AG10803 (cell line): ENCODE measurements at places on chromosomes 16 and 17.

GRCh38 chr17:28756049-28756804 lies 12.4 kb downstream of the TRAF4 start:
- DNase-seq, result no peak

GRCh38 chr17:57154921-57155320 lies 69.9 kb downstream of the AKAP1 start:
- no peak for DNase-seq

GRCh38 chr16:720447-720989 lies 428 bp upstream of the ANTKMT start:
- peak; percentile 59 for DNase-seq

- DNase-seq, result peak; percentile 71
Observed at GRCh38 chr17:81967533-81968395, 6.8 kb upstream of the NOTUM start.

DNA sequence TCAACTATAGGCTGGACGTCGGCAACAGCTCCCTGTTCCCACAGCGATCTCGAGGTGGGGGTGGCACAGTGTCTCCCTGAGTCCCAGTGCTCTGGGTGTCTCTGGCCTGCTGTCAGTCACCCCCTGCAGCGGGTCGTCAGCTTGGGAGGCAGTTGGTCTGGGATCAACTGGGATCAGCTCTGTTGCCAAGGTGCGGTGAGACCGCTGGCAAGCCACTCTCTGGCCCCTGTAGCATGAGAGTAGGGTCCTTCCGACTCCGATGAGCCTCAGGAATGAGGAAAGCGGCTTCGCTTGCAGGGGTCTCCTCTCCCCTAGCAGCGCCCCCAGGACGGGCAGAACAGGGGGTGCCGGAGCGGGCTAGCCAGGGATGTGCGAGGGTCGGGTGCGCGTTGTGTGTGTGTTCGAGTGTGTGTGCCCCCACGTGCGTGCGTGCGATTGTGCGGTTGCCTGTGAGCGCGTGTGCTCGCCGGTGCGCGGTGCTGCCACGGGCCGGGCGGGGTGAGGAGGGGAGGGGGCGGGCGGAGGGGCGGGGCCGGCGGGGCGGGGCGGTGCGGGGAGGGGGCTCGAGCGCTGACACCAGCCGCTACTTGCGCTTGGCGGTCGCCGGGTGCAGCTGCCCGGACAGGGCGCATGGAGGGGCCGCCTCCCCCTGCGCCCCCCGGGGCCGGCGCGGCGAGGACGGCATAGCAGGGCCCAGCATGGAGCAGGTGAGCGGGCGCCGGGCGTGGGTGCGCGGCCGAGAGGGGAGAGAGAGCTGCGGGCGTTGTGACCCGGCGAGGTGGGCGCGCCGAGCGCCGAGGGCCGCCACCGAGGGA lies 9.4 kb upstream of the ARHGAP23 start:
- no peak for DNase-seq

GRCh38 chr16:30802936-30803335 lies 15.9 kb upstream of the ZNF629 start:
- no peak for DNase-seq

DNA sequence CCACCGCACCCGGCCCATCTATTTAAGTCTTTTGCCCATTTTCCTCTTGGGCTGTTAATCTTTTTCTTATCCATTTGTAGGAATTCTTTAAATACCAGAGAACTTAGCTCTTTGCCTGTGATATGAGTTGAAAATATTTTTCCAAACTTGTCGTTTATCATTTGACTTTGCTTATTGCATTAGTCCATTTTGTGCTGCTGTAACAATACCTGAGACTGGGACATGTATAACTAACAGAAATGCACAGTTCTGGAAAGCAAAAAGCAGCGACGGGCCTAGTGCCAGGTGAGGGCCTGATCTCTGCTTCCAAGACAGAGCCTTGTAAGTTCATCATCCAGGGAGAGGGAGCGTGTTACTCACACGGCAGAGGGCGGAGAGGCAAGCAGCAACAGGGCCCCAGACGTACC lies 25.6 kb upstream of the BHLHA9 start:
- no peak for DNase-seq

DNA sequence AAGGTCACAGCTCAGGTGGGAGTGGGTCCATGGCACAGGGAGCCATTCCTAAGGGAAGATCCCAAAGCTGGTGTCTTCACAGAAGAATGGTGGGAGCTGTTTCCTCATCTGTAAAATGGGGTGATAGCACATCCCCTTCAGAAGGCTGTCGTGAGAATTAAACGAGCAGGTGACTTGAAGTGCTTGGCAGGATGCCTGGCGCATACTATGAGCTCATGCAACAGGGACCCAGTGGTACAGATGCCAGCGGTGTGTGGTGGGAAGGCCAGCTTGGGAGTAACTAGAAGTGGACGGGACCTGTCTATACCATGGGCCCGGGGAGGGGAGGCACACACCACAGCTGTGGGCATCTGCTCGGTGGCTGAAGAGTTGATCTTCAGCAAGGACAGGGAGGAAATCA lies 189.3 kb upstream of the TNRC6C start:
- peak; percentile 11 for DNase-seq

- DNase-seq, result no peak
Observed at GRCh38 chr16:66378741-66379570, 12.5 kb downstream of the CDH5 start.

- DNase-seq, result no peak
Observed at GRCh38 chr17:16569358-16569712, 331 bp upstream of the ZNF287 start.

DNA sequence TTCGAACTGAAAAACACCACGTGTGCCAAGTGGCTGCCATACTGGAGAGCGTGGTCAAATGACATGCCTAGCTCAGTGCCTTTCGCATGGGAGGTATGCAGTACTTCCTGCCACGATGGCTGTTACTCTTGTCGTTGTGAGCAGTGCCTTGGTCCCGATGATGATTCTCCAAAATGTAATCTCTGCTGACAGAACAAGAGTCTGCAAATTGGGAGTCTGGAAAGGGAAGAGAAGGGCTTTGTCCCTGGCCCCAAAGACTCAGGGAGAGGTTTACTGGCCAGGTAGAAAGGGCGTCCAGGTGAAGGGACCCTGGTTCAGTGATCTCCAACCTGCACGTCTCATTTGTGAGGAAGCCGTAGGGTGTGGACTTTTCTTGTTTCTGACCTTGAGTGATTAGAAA lies 336.6 kb downstream of the WWOX start:
- no peak for DNase-seq

DNA sequence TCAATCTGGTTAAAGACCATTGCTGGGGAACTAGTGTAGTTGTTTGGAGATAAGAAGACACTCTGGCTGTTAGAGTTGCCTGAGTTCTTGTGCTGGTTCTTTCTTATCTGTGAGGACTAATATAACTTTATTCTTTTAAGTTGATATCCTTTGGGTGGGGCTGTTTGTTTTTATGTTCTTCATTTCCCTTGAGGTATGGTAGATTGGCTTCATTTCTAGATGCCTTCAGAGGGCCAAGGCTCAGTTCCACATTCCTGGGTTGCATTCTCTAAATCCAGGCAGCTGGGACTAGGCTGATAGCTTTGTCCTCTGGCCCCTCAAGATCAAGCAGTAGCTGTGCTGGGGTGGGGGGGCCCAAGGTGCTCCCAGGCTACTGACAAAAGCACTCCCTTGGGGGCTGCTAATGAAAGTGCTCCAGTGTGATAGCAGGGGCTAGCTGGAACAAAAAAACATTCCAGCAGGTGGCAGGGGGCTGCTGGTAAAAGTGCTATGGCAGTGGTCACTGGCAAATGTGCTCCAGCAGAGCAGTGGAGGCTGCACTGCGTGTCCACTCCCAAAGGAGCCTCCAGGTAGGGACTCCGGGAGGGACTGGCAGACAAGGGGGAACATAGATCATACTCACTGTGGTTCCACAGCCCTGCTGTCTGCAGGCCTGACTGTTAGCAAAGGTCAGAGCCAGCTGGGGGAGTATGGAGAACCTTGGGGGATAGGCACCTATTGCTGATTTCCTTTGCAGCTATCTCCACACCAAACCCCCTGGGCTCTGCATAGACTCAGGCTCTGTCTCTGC lies 45.9 kb upstream of the KCNJ16 start:
- DNase-seq, result no peak

DNA sequence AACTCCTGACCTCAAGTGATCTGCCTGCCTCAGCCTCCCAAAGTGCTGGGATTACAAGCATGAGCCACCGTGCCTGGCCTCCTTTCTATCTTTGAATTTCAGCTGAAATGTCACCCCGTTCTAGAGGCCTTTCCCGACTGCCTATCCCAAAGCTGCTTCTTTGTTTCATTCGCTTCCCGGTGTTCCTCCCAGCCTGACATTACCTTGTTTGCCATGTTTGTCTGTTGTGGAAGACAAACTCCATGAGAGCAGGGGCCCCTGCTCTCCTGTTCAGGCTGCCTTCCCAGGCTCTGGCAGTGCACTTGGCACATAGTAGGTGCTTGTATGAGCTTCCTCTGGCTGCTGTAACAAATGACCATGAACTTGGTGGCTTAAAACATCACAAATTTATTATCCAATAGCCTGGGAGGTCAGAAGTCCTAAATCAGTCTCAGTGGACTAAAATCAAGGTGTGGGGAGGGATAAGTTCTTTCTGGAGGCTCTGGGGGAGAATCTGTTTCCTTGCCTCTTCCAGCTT lies 2.6 kb upstream of the CCL22 start:
- DNase-seq, result no peak

- no peak for DNase-seq
Observed at GRCh38 chr16:49486400-49486799, 112.8 kb downstream of the C16orf78 start.

- DNase-seq, result no peak
Observed at GRCh38 chr16:21566891-21567414, 32.4 kb upstream of the METTL9 start.

DNA sequence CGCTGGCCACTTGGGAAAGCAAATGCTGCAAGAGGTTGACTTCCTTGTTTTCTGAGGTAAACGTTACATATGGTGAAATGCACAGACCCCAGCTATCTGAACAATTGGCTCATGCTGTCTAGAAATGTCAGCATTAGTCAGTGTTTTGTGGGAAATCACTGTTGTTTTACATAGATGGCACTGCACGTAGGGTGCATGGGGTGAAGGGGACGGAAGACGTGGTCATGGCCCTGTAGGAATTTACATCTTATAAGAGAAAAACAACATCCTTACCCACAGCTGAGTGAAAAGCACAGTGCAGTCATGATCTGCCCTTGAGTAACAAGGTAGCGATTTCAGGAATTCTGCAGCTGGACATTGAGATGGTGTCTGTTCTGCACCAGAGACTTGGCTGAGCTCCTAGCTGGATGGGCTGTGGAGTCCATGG lies 15.2 kb downstream of the RPTOR start:
- peak; percentile 25 for DNase-seq

DNA sequence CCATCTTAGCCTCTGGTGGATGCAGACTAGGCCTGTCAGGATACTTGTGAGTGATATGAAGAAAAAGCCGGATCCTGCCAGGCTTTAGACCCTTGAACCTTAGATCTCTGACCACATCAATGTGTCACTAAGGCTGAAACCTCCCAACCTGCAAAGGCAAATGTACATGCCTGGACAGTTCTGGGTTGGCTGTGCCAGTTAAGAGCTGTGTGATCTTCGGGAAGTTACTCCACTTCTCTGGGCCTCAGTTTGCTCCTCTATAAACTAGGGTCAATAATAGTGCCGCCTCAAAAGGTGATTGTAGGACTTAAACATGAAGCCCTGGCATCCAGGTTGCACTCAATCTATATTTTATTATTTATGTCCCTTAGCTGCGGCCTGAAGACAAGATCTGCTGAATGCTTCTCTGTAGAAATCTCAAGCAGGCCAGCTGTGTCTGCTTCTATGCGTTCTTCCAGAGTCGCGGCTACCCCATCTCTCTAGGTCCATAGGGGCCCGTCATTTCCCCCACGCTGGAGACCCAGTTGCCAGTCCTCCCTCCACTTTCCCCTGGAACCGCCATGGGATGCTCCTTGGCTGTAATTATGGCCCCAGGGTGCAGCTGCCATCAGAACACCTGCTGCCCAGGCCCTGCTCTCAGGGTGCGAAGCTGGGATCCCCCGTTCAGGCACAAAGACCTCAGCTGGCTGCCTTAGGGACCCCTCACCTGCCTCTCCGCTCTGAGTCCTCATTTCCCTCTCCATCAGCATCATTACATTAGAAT lies 50.2 kb downstream of the AKAP1 start:
- DNase-seq, result no peak

DNA sequence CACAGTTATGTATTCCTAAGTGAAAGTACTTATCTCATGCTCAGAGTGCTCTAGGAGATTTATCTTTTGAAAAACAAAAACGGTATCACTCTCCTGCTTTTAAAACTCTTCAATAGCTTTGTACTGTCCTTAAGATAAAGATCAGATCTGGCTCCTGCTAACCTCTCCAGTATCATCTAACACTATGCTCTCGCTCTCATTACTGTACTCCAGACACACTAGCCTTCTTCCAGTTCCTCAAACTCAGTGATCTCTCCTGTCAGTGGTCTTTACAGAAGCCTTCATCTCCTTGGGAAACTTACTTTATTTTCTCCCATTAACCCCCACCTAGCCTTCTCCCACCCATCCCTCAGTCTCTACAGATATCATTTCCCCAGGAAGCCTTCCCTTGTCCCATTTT lies 10.1 kb downstream of the ULK2 start:
- DNase-seq, result no peak

- peak; percentile 81 for DNase-seq
Observed at GRCh38 chr16:14172200-14172809, 101.2 kb downstream of the MRTFB start.

GRCh38 chr16:66578651-66579531 lies at the start of gene CMTM2:
Gene CMTM2 (plus strand): TSS chr16:66579463. CDS start chr16:66579608, 145 bp downstream.
- DNase-seq, result peak; percentile 10

- no peak for DNase-seq
Observed at GRCh38 chr17:2004435-2004952, 20.6 kb downstream of the RTN4RL1 start.

GRCh38 chr16:47374629-47375028 lies 86.2 kb downstream of the ITFG1 start:
- DNase-seq, result no peak

GRCh38 chr16:73420676-73421075 lies 372.7 kb upstream of the ZFHX3 start:
- DNase-seq, result no peak

- no peak for DNase-seq
Observed at GRCh38 chr17:70266394-70266793, 97.1 kb downstream of the KCNJ2 start.

DNA sequence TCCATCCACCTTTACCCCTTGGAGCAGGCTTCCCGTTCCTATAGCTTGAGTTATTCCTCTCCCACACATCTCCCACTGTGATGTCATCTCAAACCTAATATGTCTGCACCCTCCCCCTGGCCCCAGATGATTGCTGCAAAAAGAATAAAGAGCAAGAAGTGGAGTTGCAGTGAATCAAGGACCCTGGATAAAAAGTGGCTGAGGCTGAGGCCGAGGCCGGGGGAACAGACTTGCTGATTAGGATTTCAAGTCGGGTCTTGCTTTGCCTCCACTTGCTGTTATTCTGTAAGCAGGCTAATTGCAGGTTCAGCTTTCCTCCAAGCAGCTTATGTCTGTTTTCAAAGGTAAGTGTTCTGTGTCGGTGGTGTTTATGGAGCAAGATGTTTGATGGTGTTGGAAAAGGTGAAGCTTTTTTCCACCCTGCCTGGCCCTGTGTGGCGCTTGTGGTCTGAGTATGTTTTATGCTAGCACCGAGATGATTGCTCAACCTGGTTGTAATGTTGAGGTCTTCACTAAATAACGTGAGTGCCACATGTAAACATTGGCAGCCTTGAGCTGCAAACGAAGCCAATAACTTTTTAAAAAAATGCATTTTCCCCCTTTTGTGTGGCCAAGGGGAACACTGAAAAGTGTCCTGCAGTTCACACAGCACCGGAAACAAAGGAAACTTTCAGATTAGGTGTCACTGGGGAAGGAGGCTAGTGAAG lies 15.4 kb downstream of the HS3ST3B1 start:
- peak; percentile 72 for DNase-seq
